Right ventricle myocardium superior (tissue), 1 donor: ENCODE measurements at places on chromosomes 12 and 14. TPM values are rescaled to one million over a fixed set of nuclear protein-coding genes. Genes with fewer than 3 reads are reported as not detected.

The LARP4 gene
- total RNA-seq: 58.5 TPM

DNA sequence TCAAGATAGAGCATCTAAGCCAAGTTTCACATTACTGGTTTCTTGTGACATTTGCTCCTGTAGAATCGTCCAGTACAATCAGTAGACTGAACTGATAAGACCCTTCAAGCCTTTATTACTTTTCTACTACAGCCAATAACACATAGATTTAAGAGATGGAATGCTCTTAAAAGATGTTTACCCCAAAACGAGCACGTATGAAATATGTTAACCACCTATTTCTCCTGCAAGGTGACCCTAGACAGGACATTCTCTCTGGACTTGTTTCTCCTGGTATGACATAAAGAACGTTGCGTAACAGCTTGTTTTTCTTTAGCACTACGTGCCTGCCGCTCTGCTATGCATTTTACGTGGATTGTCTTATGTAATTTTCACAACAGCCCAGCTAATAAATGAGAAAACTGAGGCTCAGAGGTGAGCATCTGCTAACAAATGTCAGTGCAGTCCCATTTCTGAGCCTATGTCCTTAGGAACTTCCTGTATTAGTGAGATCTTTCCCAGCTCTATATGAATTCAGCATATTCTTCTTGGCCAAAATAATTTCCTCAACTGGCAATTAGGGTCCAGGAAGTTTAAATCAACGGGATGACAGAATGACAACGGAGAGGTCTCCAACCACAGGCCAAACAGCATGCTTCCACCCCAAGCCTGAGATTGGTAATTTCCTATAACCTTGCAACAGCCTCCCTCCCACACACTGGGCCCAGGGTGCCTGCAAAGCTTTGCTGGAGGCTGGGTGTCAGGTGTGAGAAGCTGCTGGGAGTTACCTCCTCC, 3.7 kb downstream of the NFKBIA start:
- no peak for DNase-seq

DNA sequence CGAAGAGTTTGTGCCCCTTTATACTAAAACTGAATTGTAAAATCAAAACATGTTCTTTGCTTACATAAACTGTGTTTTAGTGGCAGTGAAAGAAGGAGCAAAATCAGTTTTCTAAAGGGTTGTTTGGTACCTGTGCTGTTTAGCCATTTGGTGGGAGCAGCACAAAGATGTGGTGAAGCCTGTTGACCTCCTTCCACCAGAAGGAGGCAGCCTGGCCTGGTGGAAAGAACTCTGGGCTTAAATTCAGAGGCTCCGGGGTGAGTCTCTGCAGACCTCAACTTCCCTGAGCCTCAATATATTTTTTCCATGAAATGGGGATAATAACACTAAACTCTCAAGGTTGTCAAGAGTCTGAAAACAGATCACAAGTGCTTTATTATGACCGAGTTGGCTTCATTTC, 502.5 kb downstream of the VRK1 start:
- no peak for DNase-seq

DNA sequence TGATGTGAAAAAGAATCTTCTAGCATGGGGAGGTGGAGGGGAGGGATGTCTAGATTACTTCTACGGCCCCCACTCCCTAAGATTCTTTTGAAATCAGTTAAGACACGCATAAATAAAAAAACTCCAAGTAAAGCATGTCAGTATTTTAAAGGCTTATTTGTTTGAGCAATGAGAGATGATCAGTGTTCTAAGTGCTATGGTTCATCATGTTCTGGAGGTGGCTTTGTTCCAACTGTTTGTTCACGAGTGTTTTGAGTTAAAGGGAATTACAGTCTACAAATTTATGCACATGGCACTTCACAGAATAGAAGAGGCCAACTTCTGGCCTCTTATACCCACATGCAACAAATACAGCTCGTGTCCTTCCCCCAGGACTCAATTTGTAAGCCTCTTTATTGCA, 394.9 kb downstream of the RAD51B start:
- DNase-seq: no peak

- DNase-seq: no peak
Measured at GRCh38 chr14:60165547-60165876, 314 bp upstream of the DHRS7 start.

- DNase-seq: no peak
Measured at GRCh38 chr12:57099047-57099714, 10.3 kb downstream of the NAB2 start.

- no peak for DNase-seq
Measured at GRCh38 chr14:66233591-66233990, 252.6 kb upstream of the CCDC196 start.

GRCh38 chr12:123232472-123232806, 502 bp downstream of the MPHOSPH9 start:
- DNase-seq: no peak

- no peak for DNase-seq
Measured at GRCh38 chr14:54771411-54772027, 131.1 kb downstream of the GCH1 start.

The RNFT2 gene
- total RNA-seq: 0.62 TPM

DNA sequence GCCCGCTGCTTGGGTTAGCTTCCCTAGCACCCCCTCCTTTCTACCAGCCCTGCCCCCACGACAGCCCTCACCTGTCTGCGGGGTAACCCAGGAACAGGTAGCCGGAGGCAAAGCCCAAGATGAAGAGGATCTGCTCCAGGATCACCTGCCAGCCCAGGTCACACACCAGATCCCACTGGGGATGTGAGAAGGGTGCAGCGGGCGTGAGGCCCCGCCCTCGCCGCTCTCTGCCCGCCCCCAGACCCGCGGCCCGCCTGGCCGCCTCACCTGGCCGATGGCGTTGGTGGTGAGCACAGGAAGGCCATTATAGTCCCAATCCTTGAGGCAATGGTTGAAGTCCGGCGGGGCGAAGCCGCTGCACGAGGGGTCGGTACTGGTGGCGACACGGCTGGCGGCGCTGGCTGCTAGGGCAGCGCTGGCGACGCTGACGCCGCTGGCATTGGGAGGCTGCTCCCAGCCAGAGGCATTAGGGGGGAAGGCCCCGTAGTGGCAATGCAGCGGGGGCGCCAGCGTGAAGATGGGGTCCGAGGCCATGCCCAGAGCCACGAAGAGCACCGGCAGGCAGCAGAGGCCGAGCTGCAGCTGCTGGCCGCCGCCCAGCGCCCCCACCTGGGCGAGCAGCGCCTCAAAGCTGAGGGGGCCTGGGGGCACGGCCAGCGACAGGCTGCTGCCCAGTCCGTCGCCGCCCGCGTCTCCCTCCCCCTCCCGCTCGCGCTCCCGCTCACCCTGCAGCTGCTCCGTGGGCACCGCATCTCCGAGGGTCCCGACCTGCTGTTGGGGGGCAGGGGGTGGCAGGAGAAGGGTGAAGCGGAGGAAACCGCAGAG, 794 bp downstream of the SLC22A17 start:
- no peak for DNase-seq

The TRIM9 gene
- 0.40 TPM for total RNA-seq

The MIP gene
- not detected for total RNA-seq

- no peak for DNase-seq
Measured at GRCh38 chr14:97248973-97249372, 451.8 kb downstream of the VRK1 start.

DNA sequence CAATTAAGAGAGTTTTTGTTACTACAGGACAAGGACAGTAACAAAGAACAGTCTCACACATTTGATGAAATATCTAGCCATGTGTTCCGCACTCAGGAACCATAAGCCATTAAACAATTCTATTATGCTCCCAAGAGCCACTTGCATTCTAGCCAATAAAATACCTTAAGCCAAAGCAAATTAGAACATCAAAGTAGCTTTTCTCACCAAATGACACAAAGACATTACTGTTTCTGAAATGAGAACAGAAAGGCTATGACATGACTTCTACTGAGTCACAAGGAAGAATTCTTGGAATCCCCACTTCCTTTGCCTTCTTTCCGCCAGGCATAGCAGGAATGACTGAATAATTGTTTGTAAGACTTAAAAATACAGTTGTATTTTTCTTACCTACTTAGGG, 445.8 kb downstream of the ATP23 start:
- DNase-seq: no peak

- DNase-seq: no peak
Measured at GRCh38 chr12:104048162-104048561, 1.8 kb downstream of the GLT8D2 start.

DNA sequence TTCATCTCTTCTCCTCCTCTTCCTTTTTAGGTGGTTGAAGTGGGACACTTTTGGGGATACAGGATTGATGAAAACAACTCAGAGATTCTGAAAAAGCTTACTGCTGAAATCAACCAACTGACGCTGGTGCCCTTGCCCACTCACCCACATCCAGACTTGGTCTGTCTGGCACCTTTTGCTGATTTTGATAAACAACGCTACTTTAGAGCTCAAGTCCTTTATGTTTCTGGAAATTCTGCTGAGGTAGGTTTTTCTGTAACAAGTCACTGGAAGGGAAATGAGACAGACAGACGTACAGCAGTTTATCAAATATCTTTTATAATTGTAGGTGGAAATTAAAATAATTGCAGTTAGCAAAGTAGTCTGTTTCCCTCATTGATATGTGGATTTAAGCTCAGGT, 60.0 kb upstream of the ASPG start:
- no peak for DNase-seq

The AP4S1 gene
- total RNA-seq: 6.7 TPM

DNA sequence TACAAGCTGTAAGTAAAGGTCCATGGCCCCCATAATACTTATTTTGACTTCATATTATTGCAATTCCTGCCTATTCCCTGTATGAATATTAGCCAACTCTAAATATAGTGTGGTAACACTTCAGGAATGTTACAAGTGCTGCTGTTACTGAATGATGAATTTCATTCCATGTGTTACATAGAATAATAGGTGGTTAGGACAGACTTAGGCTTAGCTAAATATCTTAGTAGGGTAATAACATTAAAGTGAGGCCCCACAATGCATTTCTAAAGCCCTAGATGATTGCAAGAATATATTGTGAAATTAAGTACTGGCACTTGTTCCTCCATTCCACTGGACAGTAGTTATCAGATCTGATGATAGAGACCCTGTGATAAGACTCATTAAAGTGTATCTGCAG, 182.7 kb downstream of the PCNX1 start:
- no peak for DNase-seq

The OASL gene
- total RNA-seq: 0.35 TPM

- no peak for DNase-seq
Measured at GRCh38 chr12:12704593-12705230, 8.7 kb upstream of the GPR19 start.

GRCh38 chr14:67934087-67934486, 114.5 kb downstream of the RAD51B start:
- DNase-seq: no peak

- no peak for DNase-seq
Measured at GRCh38 chr12:112096070-112096469, 12.5 kb downstream of the NAA25 start.

GRCh38 chr12:127342861-127343260, 924.1 kb upstream of the TMEM132C start:
- no peak for DNase-seq

DNA sequence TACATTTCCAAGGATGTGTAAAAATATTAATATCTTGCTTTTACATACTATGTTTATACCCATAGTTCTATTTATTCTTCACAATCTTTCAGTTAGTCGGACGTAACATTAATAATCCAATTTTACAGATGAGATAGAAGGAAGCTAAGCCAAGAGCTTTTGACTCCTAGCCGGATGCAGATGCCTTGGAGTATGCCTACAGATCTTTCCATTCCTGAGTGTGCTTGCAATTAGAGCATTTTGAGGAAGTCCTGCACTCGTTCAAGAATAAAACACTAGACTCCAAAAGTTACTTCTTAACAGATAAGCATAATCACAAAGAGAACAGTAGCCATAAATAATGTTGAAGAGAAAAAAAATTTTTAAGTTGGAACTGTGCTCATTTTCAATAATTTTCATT, 337.6 kb upstream of the CLEC14A start:
- DNase-seq: no peak

- no peak for DNase-seq
Measured at GRCh38 chr12:40693207-40693821, 1.1 kb downstream of the CNTN1 start.

- DNase-seq: no peak
Measured at GRCh38 chr12:92977326-92977725, 48.2 kb upstream of the EEA1 start.

- no peak for DNase-seq
Measured at GRCh38 chr12:105477873-105478272, 147.4 kb downstream of the C12orf75 start.

GRCh38 chr14:75158843-75159614, 17.4 kb downstream of the TMED10 start:
- DNase-seq: no peak

DNA sequence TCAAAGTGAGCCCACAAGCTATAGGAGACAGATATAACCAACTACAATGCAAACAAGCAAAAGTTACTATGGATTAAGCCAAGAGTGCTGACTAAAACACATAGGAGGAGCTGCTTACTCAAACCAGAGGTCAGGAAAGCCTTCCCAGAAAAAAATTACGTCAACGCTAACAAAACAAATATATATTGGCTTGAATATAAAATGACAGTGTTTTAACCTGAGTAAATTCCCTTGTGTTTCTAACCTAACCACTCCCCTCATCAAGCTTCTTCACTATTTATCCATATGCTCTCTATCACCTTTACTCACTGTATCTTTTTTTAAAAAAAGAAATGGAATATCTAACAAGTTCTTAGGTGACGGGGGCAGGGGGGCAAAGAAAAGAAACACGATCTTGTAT, 115.9 kb downstream of the MED13L start:
- DNase-seq: no peak

DNA sequence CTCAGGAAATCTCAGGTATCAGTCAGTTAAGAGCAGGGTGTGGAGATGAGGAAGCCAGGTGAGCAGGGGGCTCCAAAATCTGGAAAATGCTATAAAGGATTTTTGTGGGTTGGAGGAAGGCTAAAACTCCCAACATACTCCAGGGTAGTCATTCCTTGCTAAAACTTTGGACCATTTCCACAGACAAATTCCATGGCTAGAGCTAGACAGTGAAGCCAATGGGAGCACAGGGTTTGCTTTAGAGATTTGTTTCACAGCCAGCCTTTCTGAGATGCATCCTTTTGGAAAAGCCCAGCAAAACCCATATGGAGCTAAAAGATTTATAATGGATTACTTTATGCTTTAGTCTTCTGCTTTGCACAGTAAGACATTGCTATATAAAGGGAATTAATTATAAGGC, 146.5 kb downstream of the SAMD4A start:
- DNase-seq: no peak

- DNase-seq: no peak
Measured at GRCh38 chr12:54033106-54033979, 493 bp downstream of the HOXC5 start.

The POTEM gene
- not detected for total RNA-seq
